ENCODE measurements at places on chromosomes 11 and 22.

- no peak for DNase-seq
Observed at GRCh38 chr11:77180346-77180745, 52.3 kb downstream of the MYO7A start.

DNA sequence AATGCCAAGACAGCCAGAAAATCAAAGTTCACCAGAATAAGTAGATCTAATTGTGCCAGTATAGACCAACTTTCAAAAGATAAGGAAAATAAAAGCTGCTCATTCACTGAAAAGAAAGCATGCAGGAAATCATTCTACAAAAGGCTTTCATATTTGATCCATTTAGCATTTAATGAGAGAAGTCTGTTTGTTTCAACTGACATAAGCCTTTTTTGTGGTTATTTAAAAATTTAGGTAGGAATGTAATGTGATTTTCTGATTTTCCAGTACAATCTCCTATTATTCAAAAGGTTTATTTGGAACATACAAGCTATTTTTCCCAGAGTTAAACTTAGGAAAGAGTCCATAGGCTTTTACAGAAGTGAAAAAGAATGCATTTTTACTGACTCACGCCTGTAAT is 92.7 kb downstream of the SBF2 start:
- DNase-seq: no peak

DNA sequence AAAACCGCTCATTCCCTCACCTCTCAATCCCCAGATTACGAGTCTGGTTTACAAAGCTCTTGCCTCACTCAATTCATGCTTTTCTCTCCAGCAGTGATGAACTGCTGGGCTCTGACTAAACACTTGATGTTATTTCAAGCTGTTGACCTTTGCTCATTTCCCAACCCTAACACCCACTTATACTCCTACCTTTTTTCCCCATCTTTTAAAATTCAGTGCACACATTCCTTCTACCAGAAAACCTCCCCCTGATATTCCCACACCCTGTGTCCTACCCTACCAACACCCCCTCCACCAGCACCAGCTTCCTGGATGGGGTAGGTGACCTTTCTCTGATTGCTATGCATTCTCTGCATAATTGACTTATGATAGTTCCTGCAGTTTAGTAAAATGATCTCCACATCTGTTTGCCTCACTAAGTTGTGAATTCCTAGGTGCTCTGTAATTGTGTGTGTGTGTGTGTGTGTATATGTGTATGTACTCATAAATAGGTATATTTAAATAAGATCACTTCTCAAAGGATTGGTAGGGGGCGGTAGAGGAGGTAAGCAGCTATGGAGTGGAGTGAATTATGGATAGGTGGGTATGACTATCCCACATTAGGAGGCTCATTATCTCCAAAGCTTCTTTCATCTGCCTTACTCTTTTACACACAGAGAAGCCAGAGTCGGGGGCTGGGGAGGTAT is 842 bp downstream of the HEPACAM start:
- no peak for DNase-seq

- DNase-seq: no peak
Observed at GRCh38 chr11:124663861-124664260, 9.7 kb downstream of the SIAE start.

- DNase-seq: no peak
Observed at GRCh38 chr11:17543041-17543440, 1.2 kb downstream of the USH1C start.
